ENCODE measurements at places on chromosomes 1 and 21.

GRCh38 chr1:207221934-207222351 is 99.5 kb upstream of the CD55 start:
- no peak for DNase-seq

DNA sequence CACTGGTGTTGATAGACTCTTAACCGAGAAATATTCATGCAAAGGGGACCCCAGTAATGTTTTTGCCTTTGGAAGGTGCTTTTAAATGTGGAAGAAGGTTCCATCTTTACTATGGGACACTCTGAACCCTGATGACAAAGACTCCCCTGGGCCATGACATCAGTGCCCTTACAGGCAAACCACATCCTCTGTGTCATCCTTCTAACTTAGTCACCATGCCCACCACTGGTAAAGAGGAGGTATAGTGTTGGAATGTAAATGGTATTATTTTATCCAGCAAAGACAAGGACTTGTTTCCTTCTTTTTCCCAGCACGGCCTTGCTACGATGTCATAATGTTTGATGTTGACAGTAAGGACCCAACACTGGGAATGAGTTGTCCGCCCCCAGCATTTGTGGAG is 12.6 kb downstream of the METTL13 start:
- DNase-seq: no peak

DNA sequence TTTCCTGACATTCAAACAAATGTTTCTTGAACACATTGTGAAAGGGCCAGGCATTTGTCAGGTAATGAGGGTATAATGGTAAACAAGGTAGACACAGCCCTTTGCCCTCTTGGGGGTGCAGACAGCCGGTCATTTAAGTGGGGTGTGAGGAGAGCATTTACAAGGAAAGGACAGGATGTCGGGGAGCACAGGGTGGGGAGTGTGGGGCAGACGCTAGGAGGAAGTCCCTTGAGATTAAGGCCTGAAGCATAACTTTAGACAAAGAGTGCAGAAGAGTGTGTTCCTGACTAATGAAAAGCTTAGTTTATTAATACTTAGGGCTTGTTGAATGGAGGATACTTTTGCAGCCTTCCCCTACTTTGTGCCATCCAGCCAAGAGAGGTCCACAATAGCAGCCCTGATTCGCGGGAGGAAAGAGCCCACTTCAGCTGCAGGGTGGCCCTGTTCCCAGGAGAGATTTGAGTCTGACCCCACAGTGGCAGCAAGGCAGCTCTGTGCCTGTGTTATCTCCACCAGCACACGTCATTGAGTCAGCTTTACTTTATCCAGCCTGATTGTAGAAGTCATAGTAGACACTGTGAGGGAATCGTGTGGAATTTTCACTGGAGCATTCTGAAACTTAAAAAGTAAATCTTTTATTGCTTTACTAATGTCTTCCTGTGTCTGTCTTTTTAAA is 35.1 kb downstream of the MPZL1 start:
- no peak for DNase-seq

DNA sequence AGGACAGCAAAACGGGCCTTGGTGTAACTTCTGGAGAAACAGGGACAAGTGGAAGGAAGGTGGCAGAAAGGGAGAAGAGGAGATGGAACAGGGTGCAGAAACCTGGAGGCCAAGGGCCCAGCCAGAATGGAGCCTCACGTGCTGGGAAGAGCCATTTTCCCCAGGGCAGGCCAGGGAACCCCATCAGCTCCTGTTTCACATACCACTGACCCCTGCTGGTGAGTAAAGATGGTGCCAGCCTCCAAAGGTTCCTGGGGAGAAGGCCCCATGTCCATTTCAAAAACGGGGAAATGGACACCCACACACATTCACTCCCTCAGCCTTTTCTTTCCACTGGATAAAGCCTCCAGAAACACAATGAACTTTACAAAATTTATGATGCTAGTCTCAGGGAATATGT is 57.6 kb upstream of the JUN start:
- no peak for DNase-seq

- DNase-seq: no peak
Observed at GRCh38 chr1:207054491-207054890, 1.4 kb downstream of the PFKFB2 start.
